ENCODE measurements at places on chromosomes 4 and X.

- no peak for DNase-seq
These were observed 29.0 kb upstream of the GPM6B start for GRCh38 chrX:13845721-13846378.

DNA sequence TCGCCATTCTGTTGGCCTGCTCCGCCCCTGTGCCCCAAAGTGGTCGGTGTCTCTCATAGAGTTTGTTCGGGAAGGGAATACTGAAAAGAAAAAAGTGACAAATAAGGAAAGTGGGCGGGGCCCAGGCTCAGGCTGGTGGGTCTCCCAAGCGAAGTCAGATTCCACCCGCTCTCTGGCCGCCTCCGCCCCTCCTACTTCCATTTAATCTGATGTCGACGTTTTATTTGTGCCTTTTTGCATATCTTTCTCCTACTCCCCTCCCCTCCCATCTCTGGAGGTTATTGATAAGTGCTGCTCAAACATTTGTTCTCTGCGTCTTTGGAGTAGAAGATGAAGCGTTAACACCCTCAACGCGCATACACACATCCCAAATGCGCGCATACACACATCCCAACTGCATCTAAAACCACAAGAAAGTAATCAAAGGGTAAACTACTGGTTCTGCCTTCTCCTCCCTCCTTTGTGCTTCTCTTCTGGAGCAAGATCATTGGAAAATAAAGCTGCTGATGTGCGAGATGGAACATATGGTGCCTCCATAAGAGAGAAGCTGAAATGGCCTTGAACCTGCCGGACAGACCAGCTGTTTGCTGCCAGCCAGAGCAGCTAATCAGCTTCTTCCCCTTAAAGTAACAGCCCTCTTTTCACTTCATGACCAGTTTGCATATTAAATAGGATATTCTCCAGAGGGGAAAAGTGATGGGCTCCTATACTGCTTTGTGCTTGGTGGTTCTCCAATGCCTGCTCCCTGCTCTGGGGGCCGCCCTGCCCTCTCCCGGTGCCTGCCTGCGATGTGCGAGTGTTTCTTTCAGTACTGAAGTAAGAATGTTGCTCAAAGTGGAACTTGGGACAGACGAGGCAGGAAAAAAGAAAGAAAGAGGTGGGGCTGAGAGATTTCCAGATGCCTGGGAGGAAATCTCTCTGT, 3.1 kb downstream of the MAMLD1 start:
- no peak for DNase-seq

DNA sequence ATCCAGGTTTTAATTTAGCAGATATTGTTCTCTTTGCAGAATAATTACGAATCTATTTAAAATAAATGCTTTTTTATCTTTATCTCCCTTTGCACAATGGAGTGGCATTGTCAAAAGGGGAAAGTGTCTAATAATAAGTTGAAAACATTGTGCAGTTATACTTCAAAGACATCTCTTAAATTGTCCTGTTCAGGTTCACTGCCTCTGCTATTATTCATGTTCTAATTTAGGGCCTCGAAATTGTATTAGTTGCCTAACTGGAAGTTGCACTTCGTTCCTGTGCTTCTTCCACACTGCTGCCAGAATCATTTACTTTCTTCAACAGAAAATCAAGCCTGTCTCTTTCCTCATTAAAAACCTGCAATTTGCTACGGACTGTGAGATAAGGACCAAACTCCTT, 150.5 kb upstream of the SPRY1 start:
- DNase-seq, result no peak

- DNase-seq, result no peak
These were observed 63.6 kb downstream of the PCDH7 start for GRCh38 chr4:30783751-30784150.

DNA sequence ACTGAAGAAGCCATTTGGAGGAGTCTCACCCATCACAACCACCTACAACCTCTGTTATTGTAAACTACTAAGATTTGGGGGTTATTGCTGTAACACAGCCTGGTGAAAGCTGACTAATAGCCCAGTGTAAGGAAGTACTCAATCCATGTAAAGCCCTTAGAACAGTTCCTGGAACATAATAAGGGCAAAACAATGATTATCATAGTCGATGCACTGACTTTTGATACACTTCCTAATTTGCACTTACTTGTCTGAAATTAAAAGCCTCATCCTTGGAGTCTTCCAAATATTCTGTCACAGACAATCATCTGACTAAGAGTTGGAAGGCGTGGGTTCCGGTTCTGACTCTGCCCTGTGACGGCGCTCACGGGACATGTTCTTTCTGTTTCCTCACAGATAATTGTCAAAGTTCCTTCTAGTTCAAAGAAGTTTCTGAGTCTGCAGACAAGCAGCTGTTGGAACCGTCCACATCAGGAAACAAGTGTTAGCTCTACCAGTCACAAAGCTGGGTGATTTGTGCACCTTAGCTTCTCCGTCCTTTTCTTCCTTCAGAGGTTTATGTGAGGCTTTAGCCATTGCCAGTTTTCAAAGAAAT, 33.4 kb upstream of the RASGEF1B start:
- peak; percentile 73 for DNase-seq

DNA sequence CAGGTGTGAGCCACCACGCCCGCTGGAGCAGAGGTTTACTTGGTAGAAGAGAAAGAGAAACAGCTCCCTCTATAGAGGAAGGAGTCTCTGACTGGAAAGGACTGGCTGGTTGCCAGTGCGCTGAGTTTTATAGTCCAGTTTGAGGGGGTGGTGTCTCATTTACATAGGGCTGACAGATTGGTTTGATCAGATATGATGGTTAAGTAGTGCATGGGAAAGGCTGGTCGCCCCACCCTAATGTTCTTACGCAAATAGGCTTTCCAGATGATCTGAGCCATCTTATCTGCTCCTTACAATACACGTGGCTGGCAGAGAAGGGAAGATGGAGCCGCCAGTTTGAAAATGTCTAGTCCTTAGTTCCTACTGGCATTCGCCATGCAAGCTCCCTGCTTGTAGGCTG, 439.5 kb downstream of the NAF1 start:
- DNase-seq, result no peak

DNA sequence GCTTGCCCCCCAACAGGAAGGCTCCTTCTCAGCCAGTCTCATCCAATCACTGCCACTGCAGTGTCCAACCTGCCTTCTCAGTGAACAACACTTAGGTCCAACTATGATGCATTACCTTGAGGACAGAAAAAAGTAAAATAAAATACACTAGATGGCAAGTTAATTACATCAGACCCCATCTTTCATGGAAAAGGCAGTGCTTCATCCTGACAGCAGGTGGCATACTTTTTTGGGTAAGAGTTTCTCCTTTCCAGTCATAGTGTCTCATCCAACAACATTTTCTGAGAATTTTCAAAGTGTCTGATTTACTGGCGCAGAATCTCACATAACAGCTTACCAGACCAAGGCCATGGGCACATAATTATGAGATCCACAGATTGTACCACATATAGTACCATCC, 1742.8 kb downstream of the PCDH7 start:
- DNase-seq, result no peak

- no peak for DNase-seq
These were observed 9.0 kb upstream of the TSPYL2 start for GRCh38 chrX:53073115-53073586.

GRCh38 chrX:20237864-20238263, 28.8 kb downstream of the RPS6KA3 start:
- DNase-seq, result no peak

DNA sequence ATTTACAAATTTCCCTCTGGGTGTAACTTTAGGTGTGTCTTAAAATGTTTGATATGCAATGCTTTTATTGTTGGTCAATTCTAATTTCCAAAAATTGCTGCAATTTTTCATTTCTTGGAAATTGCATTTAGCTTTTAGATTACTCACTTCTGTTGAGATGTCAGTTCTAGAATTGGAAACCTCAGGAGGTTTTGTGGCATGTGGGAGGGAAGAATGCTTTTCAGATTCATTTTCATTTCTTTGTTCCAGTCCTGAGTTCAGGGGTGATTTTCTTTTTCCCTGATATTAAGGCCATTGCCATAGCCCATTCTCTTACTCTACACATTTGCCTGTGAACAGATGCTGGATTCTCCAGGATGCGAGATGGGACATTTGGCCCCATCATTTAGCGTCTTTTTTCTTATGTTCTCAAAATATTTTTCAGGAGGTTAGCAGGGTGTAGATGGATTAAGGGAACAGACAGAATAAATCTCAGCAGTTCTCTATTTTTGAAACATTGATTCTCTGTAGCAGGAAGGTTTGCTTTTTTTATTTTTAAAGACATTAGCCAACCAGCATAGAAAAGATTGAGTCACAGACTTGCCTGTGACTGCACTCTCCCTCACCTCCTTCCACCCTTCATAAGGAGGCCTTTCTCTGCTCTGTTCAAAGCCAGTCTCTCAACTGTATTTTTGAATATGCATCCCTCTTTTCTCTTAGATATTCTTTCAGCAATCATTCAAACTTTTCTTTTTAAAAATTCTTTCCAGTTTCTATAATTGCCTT, 238.4 kb upstream of the ANXA3 start:
- DNase-seq, result no peak

DNA sequence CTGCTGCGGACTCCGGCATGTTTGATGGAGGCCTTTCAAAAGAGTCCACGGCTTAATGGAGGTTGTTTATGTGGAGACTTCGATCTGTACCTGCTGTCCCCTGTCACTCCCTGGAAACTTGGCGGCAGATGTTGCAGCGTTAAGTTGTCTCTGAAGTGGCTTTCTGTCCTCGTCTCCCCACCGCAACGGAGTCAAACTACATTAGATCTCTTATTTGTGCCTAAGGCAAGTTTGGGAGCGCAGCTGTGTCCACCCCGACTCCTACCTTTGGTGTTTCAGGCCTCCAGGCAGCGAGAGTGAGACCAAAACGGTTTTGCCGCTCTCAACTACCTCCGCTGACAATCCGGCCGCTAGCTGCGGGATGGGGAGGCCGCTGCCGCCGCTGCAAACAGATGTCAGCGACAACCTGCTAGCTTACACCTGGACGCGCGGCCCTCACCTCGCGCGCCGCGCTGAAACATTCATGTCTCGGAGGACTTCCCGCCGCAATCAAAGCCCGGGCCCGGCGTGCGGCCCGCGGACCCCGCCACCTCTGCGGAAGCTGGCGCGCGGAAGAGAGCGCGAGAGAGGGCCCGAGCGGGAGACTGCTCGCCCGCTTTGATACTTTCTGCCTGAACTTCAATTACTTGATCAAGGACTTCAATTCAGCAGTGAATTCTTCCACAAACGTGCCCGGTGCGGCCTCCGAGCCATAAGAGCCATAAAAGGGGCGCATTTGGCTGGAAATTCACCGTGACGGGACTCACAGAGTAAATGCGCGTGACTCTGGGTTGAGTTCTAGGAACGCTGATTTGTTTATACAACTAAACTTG, 108.4 kb downstream of the ANTXR2 start:
- DNase-seq, result no peak

DNA sequence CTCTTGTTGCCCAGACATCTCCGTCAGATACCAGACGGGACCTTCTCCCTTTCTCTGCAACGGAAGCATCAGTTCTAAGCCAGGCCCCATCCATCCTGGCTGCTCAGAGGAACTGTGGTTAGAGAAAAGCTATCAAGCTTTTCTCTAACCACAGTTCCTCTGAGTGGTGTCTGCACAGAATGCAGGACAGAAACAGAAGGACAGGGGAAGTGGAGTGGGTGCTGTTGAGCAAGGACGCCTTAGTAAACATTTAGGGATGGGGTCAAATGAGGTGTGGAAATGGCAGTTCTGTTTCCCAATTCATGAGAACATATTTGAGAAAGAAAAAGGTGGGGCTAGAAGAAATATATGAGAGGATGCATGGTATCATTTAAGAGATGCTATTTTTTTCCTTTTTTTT, 283.8 kb downstream of the CRLF2 start:
- DNase-seq, result no peak

- DNase-seq, result no peak
These were observed 28.5 kb upstream of the ANK2 start for GRCh38 chr4:113020966-113021365.

- no peak for DNase-seq
These were observed 30.7 kb upstream of the SPON2 start for GRCh38 chr4:1203026-1203616.

DNA sequence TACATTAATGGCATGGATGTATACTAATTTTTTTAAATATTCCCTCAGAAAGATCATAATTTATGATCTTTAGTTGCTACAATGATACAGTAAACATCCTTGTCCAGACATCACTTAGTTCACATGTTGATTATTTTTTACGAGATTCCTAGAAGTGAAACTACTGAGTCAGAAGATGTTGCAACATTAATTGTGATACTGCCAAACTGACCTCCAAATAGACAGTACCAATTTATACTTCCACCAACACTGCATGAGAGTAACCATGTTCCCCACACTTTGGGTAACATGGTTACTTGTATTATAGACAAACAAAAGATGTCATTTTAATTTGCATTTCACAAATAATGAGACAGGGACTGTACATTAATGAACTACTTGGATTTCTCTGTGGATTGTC, 19.6 kb downstream of the RCHY1 start:
- DNase-seq, result no peak

DNA sequence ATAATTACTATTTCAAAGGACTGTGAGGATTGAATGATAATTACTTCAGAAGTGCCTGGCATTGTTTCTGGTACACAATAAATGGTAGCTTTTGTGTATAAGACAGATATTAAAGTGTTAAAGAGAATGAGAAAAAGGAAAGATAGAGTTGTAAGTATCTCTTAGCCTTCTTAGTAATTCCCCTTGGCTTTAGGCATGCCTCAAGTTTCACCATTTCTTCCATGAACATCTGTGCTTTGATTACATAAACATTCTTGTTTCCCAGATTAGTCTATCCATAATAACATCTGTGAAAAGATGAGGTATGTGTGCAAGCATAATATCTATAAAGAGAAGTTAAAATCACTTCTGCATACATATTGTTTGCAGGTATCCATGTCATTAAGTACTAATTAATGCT, 230.9 kb upstream of the TEX13A start:
- DNase-seq, result no peak

DNA sequence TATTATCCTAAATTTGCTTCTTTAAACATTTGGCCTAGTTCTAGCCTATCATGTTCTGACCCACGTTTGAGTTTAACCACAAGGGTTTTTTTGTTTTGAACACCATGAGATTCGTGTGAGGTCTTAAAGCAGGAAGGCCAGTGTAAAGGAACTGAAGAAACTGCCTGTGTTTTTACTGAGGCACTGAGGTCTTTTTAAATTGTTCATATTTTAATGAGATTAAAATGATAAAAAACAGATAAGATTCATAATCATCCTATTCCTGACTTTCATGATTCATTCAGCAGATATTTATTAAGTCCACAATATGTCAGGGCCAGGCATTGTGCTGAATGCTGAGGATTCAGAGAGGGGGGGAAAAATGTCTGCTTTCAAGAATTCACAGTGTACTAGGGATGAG, 3.2 kb downstream of the RPS6KA3 start:
- peak; percentile 64 for DNase-seq

DNA sequence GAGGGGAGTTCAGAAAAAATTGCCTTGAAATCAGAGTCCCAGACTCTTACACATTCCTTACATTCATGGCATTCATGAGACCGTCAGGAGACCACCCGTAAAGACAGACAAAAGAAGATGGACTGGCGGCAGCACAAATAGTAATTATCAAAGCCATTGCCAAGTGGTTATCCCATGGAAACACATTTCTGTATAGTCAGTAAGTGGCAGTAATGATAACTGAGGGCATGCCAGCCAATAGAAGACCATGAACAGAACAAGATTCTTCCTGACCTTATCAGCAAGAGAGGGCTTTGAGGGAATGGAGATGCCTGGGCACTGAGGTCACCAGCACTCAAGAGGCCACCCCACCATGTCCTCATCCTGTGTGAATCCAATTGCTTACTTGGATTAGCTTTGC, 121.7 kb upstream of the HCCS start:
- no peak for DNase-seq

Data from CD4-positive, alpha-beta T cell treated with Interleukin-4 for 4 hours (primary cell).